Lung (tissue), 17 donors: ENCODE measurements at places on chromosomes 2 and 18. TPM values are rescaled to one million over a fixed set of nuclear protein-coding genes. Genes with fewer than 3 reads are reported as not detected.

The TRAPPC12 gene
- 117 TPM for total RNA-seq

The GAL3ST2 gene
- total RNA-seq = not detected

The CD8B gene
- total RNA-seq = 0.77 TPM

The NOL4 gene
- 3.1 TPM for total RNA-seq

DNA sequence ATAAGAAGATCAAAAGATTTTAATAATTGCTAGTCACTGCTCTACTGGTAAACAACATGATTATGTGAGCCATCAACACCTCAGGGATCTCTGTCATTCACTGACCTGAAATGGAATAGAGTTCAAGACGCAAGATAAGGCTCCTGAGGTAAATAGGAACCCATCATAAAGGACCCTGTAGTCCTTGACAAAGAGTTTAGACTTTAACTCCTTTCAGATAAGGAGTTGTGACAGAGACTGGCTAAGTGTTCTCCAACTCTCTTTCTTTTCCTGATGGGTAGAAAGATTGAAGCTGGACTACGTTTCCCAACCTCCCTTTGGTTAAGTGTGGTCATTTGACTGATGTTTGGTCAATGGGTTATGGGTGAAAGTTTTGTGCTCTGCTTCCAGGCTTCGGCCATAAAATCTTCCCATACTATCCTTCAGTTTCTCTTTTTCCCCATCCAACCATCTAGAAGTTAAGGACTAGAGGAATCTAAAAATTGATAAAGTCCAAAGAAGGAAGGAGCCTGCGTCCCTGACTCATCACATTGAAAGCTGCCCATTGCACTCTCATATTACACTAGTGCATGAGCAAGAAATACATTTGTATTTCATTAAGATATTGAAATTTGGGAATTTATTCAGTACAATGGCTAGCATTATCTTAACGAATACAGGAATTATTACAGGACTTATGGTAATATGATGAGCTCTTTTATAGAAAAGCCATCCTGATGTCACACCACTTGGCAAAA lies 293.7 kb upstream of the ACVR2A start:
- peaks cover 6% of the 10 kb centered on the region for H3K4me1 ChIP-seq
- no peaks in the 10 kb centered on the region for H3K36me3 ChIP-seq
- H3K27me3 ChIP-seq = no peaks in the 10 kb centered on the region
- DNase-seq = no peak

DNA sequence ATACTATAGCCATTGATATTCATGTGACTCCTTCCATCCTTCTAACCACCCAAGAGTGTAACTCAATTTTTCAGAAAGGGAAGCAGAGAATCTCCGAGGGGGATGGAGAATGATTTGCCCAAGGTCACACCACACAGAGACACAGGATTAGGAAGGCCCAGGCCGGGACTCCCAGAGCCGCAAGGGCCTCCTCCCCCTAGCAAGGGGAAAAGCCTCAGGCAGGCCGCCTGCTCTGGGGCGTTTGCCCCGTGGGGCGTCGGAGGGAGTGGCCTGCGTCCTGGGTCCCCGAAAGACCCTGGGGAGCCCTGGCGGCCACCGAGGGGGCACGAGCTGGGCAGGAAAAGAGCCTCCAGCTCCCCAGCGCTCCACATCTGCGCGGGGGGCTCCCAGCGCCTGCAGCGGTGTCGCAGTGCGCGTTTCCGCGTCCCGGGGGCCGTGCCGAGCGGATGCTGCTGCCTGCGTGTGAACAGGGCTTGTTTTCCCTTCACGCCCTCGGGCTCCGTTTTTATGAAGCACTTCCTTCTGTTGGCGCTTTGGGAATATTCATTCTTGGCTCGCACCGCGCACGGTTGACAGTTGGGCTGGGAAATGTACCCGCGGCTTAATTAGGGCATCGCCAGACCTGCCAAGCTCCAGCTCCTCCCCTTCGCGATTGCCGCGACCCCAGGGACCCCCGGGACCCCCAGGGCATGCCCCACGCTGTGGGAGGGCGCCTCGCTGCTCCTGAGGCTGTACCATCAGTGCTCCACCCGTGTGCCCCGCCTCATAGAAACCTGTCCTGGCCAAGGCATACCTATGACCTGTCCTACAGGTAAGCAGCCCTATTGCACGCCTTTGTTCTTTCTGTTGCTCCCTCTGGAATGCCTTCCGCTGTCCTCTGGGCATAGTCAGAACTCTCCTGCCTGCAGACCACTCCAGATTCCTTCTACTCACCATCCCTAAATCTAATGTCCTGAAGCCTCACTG lies 158.9 kb upstream of the GLI2 start:
- peak; percentile 39 for DNase-seq
- no peaks in the 10 kb centered on the region for H3K4me1 ChIP-seq
- H3K27ac ChIP-seq = no peak overlapping the region
- H3K4me3 ChIP-seq = no peak overlapping the region
